ENCODE measurements at places on chromosomes 7 and 10.

DNA sequence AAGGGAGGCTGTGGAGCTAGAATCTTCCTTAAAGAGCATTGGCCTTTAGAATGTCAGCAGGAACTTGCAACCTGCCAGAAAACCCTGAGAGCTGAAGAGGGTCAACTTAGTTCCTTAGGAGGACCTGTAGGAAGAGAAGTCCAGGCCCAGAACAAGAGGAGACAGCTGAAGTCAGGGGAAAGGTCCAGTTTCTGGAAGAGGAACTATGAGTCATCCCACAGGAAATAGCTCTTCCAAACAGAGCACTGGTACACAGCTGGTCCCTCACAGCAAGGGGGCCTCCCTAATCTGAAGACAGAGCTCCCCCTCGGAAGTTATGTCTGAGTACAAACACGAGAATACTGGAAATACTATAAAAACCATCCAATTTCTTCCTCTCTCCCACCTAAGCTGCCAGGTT lies 98.9 kb downstream of the HERPUD2 start:
- DNase-seq, result no peak

DNA sequence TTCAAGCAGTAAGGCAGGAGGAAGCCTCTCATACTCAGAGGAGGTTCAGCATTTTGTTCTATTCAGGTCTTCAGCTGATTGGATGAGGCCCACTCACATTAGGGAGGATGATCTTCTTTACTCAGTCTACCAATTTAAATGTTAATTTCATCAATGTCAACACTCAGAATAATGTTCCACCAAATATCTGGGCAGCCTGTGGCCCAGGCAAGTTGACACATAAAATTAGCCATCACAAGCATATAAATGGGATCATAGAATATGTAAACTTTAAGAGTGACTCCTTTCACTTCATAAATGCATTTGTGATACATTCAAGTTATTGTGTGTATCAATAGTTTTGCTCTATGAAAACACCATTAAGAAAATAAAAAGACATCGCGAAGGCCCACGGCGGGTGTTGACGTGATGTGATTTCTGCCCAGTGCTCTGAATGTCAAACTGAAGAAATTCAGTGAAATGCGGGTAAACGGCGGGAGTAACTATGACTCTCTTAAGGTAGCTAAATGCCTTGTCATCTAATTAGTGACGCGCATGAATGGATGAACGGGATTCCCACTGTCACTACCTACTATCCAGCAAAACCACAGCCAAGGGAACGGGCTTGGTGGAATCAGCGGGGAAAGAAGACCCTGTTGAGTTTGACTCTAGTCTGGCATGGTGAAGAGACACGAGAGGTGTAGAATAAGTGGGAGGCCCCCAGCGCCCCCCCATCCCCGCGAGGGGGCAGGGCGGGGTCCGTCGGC lies 536.1 kb upstream of the AUTS2 start:
- no peak for DNase-seq

DNA sequence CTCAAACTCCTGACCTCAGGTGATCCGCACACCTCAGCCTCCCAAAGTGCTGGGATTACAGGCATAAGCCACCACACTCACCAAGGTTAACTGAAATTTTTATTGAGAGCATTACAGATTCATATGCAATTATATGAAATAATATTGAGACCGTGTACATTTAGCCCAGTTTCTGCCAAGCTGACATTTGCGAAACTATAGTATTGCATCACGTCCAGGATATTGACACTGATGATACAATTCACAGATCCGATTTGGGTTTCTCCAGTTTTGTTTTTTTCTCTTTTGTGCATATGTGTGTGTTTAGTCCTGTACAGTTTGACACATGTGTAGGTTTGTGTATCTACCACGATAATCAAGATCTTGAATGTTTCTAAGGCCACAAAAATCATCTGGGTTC lies 627.9 kb upstream of the FOXK1 start:
- DNase-seq, result no peak

DNA sequence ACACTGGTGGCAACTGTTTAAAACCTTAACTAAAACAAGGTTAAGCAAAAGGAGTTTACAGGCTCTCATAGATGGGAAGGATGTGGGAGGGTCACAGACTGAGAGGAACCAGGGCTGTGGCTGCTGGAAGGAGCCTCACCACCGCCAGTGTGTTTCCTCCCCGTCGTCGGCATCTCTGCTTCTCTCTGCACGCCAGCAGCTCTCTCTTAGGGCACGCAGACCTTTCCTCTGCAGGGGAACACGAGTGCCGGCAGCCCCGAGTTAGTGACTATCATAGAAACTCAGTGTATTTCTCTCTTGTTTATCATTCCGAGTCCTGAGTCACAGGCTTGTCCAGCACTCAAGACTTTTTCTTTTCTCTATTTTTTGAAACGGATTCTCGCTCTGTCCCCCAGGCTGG lies 8.1 kb upstream of the SH2D4B start:
- no peak for DNase-seq

DNA sequence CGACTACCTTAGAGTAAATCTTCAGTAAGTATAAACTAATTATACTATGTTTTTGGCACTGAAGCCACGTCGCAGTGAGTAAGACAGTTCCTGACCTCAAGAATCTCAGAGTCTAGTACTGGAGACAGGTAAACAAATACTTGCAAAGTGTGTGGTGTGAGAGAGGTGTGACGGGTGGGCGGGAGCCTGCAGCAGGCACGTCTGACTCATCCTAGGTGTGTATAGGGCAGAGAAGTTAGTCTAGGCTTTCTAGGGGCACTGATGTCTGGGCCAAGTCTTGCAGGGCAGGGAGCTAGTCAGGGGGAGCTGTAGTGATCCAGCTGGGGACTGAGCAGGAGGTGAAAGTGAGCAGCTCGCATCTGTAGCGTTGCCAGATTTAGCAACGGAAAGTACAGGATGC lies 35.9 kb upstream of the SFTPD start:
- DNase-seq, result no peak
